Smooth muscle cell of bladder (primary cell): ENCODE measurements at places on chromosomes 1 and 21. TPM values are rescaled to one million over a fixed set of nuclear protein-coding genes. Genes with fewer than 3 reads are reported as not detected.

The STXBP3 gene
- 50.9 and 54.6 TPM in 2 replicates for total RNA-seq

The ATG4C gene
- total RNA-seq, result 6.5 and 7.3 TPM in 2 replicates

The SLC6A9 gene
- total RNA-seq, result 5.2 and 11.4 TPM in 2 replicates

The KCNJ6 gene
- 0.14 TPM in 1 of 2 replicates, not detected in the other for total RNA-seq
